ENCODE measurements at places on chromosomes 11 and 22.

DNA sequence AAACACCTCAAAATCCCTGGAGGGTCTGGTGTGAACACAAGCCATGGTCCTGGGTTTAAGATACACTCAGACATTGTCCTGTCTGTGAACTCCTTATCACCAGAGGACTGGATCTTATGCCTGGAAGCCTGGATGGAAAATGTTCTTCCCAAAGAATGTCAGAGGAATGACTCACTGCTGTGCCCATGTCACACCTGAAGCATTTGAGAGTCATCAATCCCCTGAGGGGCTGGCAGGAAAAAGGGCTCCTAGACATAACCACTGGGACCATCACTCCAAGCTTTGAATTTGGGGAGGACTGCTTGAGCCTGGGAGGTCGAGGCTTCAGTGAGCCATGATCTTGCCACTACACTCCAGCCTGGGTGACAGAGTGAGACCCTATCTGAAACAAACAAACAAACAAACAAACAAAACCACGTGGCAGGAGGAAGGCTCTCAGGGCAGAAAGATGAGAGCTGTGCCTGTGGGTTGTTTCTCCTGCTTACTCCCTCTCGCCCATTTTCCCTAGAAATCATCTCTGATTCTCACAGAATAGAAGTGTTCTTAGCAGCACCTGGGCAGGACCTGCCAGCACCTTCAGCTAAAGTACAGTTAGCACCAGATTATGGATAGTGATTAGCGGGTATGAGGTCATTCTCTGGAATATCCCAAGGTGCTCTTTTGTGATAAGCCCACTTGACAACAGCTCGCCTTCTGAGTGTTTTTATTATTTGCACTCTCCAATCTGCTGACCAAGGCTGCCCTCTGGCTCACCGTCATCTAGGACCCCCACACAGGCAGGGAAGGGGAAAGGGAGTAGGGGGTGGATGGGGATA is 11.9 kb upstream of the PRG2 start:
- no peak for DNase-seq

DNA sequence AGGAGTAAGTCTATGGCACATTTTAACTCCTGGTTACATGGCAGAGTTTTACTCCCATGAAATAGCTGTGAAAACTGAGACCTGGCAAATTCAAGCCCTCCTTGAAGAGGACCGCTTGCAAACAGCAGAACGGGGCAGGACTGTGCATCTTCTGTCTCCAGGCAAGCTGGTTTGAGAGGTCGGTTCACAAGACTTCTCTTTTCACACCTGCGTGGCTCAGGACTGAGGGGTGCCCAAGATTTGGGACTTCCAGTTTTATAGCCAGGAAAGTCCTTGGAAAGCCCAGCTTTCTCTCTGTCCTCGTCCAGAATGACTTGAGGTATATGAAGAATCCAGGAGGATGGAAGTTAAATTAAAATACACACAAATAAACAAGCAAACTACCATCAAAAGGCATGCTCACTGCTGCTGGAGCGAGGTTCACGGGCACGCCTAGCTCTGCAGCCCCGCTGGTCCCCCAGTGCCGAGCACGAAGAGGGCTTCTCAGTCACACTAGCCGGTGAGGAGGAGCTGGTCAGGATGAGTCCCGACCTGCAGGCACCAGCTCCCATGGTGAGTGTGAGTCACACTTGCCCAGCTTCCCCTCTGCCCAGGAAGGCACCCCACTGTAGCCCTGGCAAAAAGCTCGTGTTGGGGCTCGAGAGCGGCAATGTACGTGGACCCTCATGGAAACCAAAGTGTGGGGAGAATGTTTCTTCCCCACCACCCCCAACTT is 1382.4 kb downstream of the BRD1 start:
- no peak for DNase-seq

- DNase-seq = no peak
Measured at GRCh38 chr11:3927129-3927796, 71.8 kb downstream of the STIM1 start.

GRCh38 chr11:100098560-100098959 is 588.5 kb upstream of the ARHGAP42 start:
- DNase-seq = no peak

DNA sequence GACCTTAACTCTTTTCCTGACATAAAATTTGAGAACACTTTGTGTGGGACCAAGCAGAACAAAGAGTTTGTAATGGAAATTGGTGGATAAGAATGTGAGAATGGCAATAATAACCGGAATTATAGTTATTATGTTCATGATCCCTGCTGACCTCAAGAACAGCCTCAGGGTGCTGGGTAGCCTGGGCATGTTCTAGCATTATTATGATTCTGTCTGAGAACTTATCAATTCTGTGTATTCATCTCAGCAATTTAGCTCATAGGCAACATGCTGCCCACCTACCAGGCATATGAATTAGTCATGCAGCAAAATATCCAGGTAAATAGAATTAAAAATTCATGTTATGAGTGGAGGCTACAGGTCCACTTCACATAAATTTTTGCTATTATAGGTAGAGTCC is 61.9 kb downstream of the CTSC start:
- DNase-seq = no peak

DNA sequence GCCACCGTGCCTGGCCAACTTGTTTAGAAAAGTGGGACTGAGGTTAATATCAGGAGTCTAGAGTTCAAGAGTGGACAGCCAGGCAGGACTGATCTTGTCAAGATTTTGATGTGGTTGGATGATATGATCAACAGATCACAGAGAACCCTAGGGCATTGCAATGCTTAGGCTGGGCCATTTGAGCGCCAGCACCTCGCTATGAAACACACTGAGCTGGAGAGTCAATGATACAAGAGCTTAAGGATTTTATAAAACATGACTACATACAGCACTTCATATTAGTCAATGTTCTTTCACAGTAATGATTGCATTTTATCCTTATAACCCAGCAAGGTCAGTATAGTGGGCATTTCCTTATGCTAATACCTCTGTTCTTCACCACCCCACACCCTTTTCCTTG is 15.4 kb upstream of the PEX26 start:
- DNase-seq = no peak

- DNase-seq = no peak
Measured at GRCh38 chr11:125553357-125553756, 15.9 kb upstream of the EI24 start.

- DNase-seq = no peak
Measured at GRCh38 chr11:57235761-57236703, 1.0 kb downstream of the APLNR start.

- no peak for DNase-seq
Measured at GRCh38 chr11:48122246-48122645, 94.4 kb upstream of the OR4B1 start.

- no peak for DNase-seq
Measured at GRCh38 chr22:45248832-45249561, 8.3 kb upstream of the KIAA0930 start.

- DNase-seq = no peak
Measured at GRCh38 chr22:25602445-25602844, 38.0 kb downstream of the GRK3 start.

Measured in stimulated activated CD4-positive, alpha-beta T cell treated with anti-CD3 and anti-CD28 coated beads, Interleukin-1b, Interleukin-23, amount 100 ng/mL, for 1 hour (primary cell).